Breast epithelium (tissue), 4 donors: ENCODE measurements at places on chromosomes 3 and 15. TPM values are rescaled to one million over a fixed set of nuclear protein-coding genes. Genes with fewer than 3 reads are reported as not detected.

DNA sequence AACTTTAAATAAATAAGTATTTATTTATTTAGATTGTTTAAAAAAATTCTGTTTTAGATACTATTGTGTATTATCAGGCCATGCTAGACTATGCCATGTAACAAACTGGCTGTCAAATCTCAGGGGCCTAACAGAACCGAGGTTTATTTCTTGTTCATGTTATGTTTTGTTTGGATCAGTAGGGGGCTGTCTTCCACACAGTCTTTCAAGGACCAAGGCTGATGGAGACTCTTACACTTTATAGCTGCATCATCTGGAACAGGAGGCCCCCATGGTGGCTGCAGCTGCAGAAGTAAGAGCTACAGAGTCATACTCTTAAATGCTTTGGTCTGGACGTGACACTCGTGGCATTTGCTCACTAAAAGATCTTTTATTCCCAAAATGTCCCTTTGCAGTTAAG is 33.0 kb upstream of the ARL14 start:
- no peaks in the 10 kb centered on the region for H3K27me3 ChIP-seq
- H3K36me3 ChIP-seq: no peaks in the 10 kb centered on the region
- no peak overlapping the region for H3K4me3 ChIP-seq
- H3K4me1 ChIP-seq: no peaks in the 10 kb centered on the region
- no peak overlapping the region for H3K27ac ChIP-seq
- DNase-seq: no peak

GRCh38 chr15:59224474-59224873 is 17.8 kb downstream of the LDHAL6B start:
- H3K4me3 ChIP-seq: no peak overlapping the region
- no peaks in the 10 kb centered on the region for H3K36me3 ChIP-seq
- no peak overlapping the region for H3K27ac ChIP-seq

- no peaks in the 10 kb centered on the region for H3K36me3 ChIP-seq
- no peak overlapping the region for H3K27ac ChIP-seq
- H3K4me1 ChIP-seq: no peaks in the 10 kb centered on the region
- H3K4me3 ChIP-seq: no peak overlapping the region
- DNase-seq: no peak
Measured at GRCh38 chr3:188860147-188860546, 311.6 kb upstream of the TPRG1 start.

DNA sequence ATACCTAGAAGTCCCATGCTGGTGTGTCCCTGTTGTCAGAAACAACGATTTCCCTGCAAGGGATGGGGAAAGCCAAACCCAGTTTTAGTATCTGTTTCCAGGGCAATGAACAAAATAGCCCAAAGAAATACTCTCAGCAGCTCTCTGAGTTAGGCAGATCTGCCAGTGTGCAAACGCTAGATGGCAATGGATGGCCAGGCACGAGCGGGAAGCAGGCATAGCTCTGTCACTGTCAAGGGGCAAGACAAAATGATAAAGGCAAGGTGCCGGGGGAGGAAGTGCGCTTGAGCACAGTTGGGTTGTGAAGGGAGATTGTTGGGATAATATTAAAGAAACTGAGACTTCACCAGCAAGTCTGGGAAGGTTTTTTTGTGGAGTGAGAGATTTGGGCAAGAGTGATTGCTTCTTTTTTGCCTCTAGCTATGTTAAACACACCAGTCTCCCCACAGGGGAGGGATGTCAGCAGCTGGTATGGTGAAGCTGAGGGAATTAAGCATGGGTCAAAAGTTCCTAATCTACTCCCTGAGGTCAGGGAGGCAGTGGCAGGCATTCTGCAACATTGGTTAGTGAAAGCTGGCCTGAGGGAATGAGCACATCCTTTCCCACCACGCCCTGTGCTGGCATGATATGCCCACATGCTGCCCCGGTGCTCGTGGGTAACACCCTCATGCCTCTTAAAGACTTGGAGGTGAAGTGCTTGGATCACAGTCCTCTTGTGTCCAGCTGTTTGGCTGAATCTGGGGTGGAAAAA is 117.5 kb downstream of the PDCD6IP start:
- H3K4me3 ChIP-seq: no peak overlapping the region
- no peaks in the 10 kb centered on the region for H3K27me3 ChIP-seq
- no peaks in the 10 kb centered on the region for H3K4me1 ChIP-seq
- no peak for DNase-seq
- H3K27ac ChIP-seq: no peak overlapping the region
- no peaks in the 10 kb centered on the region for H3K36me3 ChIP-seq

DNA sequence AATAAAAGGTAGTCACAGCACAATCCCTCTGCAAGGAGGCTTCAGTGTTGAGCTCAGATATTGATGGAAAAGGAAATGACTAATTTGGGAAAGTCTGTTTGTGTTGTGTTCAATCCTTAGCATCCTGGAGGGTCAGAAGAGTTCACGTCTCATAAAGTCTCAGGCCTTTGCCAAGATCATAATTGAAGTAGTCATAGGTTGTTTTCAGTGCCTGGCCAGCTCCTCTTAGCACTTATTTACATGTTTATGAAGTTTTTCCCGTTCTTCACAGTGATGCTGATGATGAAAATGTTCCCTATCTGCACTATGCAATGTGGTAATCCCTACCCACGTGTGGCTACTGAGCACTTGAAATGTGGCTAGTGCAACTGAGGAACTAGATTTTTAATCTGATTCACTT is 61.6 kb upstream of the TGFBR2 start:
- no peaks in the 10 kb centered on the region for H3K27me3 ChIP-seq
- no peak for DNase-seq
- H3K36me3 ChIP-seq: no peaks in the 10 kb centered on the region
- H3K4me1 ChIP-seq: peaks cover 9% of the 10 kb centered on the region

GRCh38 chr3:152865668-152866245 is 30.8 kb downstream of the P2RY1 start:
- no peaks in the 10 kb centered on the region for H3K4me1 ChIP-seq
- H3K4me3 ChIP-seq: no peak overlapping the region
- H3K36me3 ChIP-seq: no peaks in the 10 kb centered on the region
- no peaks in the 10 kb centered on the region for H3K27me3 ChIP-seq
- H3K27ac ChIP-seq: no peak overlapping the region
- no peak for DNase-seq

DNA sequence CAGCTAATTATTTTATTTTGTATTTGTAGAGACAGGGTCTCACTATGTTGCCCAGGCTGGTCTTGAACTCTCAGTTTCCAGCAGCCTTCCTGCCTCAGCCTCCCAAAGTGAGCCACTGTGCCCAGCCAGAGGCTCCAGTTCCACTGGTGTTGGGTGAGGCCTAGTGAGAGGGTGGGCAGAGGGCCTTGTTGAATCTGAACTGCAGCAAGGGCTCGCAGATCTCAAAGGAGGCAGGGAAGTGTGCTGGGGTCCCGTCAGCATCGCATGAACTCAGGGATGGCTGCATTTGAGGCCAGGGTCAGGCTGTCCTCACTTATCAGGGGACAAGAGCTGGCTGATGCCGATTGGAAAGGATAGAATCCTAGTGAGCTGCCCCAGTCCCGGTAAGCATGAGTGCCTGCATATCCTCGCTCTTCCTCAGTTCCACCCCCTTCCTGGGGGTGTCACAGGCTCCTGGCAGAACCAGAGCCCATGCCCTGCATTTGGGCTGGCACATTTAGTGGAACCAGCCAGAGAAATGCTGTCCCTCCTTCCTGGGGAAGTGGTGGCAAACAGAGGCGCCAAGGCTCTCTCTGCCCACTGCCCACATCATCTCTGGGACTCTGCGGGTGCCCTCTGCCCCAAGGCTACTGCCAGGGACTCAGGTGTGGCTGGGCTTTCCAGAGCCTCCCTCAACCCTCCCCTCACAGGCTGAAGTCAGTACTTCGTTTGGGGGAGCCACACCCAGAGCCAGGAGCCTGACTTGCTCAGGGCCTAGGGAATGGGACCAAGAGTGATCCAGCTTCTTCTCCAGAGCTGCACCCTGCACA is 24.1 kb downstream of the ALS2CL start:
- no peaks in the 10 kb centered on the region for H3K27me3 ChIP-seq
- DNase-seq: peak; percentile 45
- no peak overlapping the region for H3K4me3 ChIP-seq
- no peak overlapping the region for H3K27ac ChIP-seq
- no peaks in the 10 kb centered on the region for H3K36me3 ChIP-seq

DNA sequence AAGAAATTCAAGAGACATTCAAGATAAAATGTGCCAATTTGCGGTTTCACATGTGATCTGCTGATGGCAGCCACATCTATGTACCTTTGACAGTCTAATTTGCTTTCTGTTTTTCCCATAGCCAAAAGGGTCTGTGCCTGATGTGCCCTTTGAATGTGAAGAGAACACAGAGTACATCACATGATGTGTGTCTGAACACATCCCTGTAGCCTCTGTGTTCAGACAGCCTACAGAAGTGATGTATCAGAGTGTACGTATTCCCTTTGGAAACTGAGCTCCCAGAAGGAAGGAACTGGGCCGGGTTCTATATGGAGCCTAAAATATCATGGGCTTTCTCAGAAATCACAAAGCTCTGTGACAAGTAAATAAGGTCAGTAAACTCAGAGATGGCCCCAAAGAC is 52.4 kb downstream of the BOC start:
- no peak overlapping the region for H3K4me3 ChIP-seq
- no peak for DNase-seq
- H3K27ac ChIP-seq: peak overlapping the region; percentile 93
- H3K27me3 ChIP-seq: no peaks in the 10 kb centered on the region
- H3K4me1 ChIP-seq: peaks cover 4% of the 10 kb centered on the region

GRCh38 chr3:30075514-30075913 is 530.9 kb upstream of the TGFBR2 start:
- H3K36me3 ChIP-seq: no peaks in the 10 kb centered on the region
- H3K4me1 ChIP-seq: no peaks in the 10 kb centered on the region
- no peak overlapping the region for H3K27ac ChIP-seq
- H3K4me3 ChIP-seq: no peak overlapping the region
- no peak for DNase-seq

GRCh38 chr15:40053831-40054604 is 15.0 kb upstream of the SRP14 start:
- no peak overlapping the region for H3K4me3 ChIP-seq
- no peaks in the 10 kb centered on the region for H3K27me3 ChIP-seq

GRCh38 chr3:189188466-189188865 is 16.7 kb downstream of the TPRG1 start:
- H3K27me3 ChIP-seq: no peaks in the 10 kb centered on the region
- H3K27ac ChIP-seq: no peak overlapping the region
- no peak overlapping the region for H3K4me3 ChIP-seq
- DNase-seq: no peak

DNA sequence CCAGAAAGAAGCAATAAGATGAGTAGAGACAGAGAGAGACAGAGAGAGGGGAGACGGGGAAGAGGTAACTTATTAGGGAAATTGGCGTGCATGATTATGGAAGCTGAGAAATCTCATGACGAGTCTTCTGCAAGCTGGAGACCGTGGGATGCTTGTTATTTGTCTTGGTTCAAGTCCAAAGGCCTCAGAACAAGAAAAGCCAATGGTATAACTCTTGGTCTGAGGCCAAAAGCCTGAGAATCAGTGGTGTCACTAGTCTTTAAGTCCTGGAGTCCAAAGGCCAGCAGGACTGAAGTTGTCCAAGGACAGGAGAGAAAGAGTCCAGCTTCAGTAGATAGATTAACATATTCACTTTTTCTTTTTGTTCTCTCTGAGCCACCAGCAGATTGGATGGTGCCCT is 613.6 kb downstream of the CADM2 start:
- H3K27me3 ChIP-seq: no peaks in the 10 kb centered on the region
- H3K36me3 ChIP-seq: no peaks in the 10 kb centered on the region
- no peak for DNase-seq
- no peak overlapping the region for H3K4me3 ChIP-seq

GRCh38 chr3:12049675-12050074 is 45.5 kb downstream of the SYN2 start:
- H3K4me1 ChIP-seq: no peaks in the 10 kb centered on the region
- H3K27ac ChIP-seq: no peak overlapping the region
- H3K36me3 ChIP-seq: no peaks in the 10 kb centered on the region
- DNase-seq: no peak
- H3K27me3 ChIP-seq: no peaks in the 10 kb centered on the region

DNA sequence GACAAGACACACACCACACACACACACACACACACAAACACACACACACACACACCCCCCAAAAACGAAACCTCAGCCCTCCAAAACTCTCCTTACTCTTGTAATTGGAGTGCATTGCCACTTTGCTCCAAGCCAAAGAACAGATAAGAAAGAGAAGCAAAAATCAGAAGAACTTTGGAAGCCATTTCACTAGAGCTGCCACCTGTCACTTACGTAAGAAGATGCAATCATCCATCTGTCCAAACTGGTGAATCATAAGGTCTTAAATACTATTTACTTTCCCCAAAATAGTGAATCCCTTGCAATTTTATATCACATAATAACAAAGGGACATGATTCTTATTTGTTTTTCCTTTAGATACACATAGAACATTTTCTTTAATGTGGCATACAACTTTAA is 285.4 kb downstream of the ZBTB20 start:
- no peak overlapping the region for H3K4me3 ChIP-seq
- no peaks in the 10 kb centered on the region for H3K27me3 ChIP-seq
- no peak overlapping the region for H3K27ac ChIP-seq

DNA sequence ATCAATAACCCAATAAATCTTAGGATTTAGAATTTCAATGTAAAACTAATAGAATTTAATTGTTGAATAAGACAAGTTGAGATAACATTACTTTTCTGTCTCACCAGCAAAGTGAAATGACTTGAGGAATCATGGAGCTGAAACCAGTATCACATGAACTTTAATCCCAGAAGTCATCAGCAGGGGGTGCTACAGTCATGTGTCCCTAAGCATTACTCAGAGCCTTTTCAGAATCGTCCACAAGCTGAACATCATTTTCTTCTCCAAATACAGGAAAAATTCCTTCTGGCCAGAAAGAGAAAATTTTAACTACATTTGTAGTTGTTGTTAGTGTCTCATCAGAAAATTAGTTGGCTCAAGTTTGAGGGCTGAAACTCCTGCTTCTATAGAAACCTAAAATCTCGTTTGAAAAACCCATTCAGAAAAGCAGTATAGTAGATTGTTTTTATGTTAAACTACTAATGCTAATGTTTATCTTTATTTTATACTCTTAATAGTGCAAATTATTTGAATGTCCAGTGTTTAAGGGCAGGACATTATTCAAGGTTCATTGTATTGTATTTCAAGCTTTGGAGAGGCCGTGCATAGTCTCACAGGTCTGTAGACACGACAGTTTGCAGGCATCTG is 384.1 kb downstream of the PLOD2 start:
- H3K4me3 ChIP-seq: no peak overlapping the region
- no peak for DNase-seq
- no peaks in the 10 kb centered on the region for H3K27me3 ChIP-seq

GRCh38 chr3:150739877-150740645 is 22.9 kb downstream of the SIAH2 start:
- no peak overlapping the region for H3K27ac ChIP-seq
- no peaks in the 10 kb centered on the region for H3K27me3 ChIP-seq
- no peak overlapping the region for H3K4me3 ChIP-seq
- no peaks in the 10 kb centered on the region for H3K36me3 ChIP-seq

GRCh38 chr3:12966847-12967605 is 106.2 kb downstream of the IQSEC1 start:
- H3K4me1 ChIP-seq: no peaks in the 10 kb centered on the region
- peak overlapping the region; percentile 71 for H3K4me3 ChIP-seq
- H3K27me3 ChIP-seq: no peaks in the 10 kb centered on the region
- no peaks in the 10 kb centered on the region for H3K36me3 ChIP-seq
- DNase-seq: no peak

GRCh38 chr15:48616216-48616615 is 29.3 kb downstream of the FBN1 start:
- no peak overlapping the region for H3K27ac ChIP-seq
- DNase-seq: no peak
- no peaks in the 10 kb centered on the region for H3K27me3 ChIP-seq
- no peaks in the 10 kb centered on the region for H3K36me3 ChIP-seq

The ZNF660 gene
- total RNA-seq: 4.0 TPM

The SAMD7 gene
- total RNA-seq: not detected

The NUP210 gene
- 2.2 TPM for total RNA-seq

The CCDC191 gene
- 10.8 TPM for total RNA-seq

The CAPN3 gene
- total RNA-seq: 12.5 TPM

The ERC2 gene
- total RNA-seq: 1.3 TPM

The TEX55 gene
- total RNA-seq: not detected
